ENCODE measurements at places on chromosomes 1 and 21.

DNA sequence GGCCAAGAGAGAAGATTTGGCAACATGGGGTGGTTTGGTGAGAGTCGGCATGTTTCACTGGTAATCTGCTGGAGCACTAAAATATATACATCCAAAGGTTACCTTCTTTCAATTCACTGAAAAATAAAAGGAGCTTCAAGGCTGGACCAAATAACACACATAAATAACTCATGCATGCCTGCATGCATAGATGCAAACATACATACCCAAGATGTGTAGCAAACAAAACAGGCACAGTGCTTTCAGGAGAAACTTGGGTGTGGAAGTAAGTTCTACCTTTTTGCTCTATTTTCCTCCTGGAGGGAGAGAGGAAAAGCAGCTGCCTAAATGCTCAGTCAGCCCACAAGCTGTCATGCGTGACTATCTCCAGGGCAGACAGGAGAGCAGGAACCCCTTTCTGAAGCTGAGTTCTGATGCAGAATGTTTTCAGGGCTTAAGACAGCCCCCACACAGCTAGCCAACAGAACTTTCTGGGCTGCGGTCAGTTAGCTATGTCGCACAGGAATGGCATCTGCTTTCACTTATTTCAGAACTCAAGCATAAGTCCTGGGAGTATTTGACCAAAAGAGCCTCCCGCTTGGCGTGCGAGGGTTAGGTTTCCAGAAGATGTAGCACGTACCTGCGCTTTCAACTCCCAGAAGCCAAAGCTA, 166.2 kb downstream of the TOMM20 start:
- no peak for DNase-seq

GRCh38 chr1:68010543-68010942, 39.9 kb downstream of the DIRAS3 start:
- no peak for DNase-seq

- no peak for DNase-seq
These were observed 119.4 kb downstream of the SLC45A1 start for GRCh38 chr1:8437347-8437746.

DNA sequence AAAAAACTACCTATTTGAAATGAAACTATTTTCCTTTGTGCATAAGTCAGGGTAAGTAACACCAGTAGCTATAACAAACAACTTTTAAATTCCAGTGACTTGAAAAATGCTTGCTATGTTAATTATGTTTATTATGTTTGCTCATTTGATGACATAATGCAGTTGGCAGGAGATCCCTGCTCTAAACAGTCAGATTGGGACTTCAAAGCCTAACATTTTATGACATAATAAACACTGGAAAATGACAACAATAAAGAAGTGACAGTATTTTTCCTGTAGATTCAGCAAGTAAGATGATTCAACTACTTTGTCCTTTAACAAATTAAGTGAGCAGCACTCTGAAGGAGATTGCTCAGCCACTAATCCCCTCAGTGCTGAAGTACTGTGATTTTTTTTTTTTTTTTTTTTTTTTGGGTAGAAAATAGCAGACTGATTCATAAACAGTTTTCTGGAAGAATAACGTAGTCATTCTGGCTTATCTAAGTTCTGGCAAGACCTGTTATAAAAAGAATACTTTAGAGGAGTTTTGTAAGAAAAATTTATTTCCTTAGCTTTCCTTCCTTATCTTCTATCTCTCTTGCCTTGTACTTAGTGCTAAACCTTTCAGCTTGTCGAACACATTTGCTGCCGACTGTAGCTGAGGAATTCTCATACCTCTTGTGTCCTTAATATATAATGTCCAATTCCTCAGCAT, 207.2 kb downstream of the PTGER3 start:
- no peak for DNase-seq

DNA sequence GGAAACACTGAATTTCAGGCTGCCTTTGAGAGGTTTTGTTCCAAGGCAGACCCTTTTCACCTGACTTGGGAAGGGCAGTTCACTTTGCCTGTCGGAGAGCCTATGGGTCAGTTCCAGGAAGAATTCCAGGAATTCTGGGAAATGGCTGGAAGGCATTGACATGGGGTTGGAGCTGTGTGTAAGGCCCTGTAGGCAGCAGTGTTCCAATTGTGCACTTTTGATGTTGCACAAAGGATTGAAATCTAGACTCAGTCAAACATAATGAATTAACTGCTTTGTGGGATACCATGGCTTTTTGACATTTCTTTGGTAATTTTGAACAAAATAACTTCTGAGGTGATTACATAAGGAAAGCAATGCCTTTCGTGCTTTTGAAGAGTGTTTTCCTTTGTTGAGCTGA, 184.6 kb downstream of the SDCCAG8 start:
- no peak for DNase-seq

GRCh38 chr1:223462047-223462630, 68.9 kb downstream of the CCDC185 start:
- DNase-seq = no peak

DNA sequence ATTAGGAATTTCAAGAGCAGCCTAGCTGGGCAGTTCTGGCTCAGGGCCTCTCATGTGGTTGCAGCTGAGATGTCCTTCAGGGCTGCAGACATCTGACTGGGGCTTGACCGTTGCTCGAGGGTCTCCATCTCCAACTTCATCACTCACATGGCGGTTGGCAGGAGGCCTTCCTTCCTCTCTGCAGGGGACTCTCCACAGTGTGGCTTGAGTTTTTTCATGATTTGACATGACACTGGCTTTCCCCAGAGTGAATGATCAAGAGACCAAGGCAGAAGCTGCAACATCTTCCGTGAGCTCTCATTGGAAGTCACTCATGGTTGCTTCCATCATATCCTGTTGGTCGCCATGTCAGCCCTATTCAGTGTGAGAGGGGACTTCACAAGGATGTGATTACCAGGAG, 74.6 kb downstream of the RUNX3 start:
- no peak for DNase-seq

- DNase-seq = no peak
These were observed 1.2 kb upstream of the XPR1 start for GRCh38 chr1:180630408-180631193.

GRCh38 chr1:244675167-244675566, 22.2 kb downstream of the DESI2 start:
- no peak for DNase-seq

GRCh38 chr21:44958471-44959191, 18.8 kb downstream of the SLX9 start:
- no peak for DNase-seq

GRCh38 chr1:226628612-226629155, 80.1 kb downstream of the STUM start:
- DNase-seq = no peak

DNA sequence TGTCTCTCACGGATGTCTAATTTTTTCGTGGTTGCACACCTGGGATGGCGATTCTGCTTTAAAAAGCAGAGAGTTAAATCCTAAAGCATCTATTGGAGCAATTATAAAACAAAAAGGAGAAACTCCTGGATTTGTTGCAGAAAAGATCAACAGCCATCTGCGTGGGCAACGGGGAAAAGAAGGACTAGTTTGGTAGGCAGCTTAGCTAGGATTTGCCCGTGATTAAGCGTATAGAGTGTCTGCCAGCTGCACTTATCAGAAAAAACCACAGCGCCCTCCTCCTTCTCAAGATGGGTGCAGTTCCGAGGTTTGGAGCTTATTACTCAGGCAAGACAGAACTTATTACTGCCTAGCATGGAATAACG, 526 bp upstream of the SLC25A24 start:
- peak; percentile 68 for DNase-seq

GRCh38 chr1:197222025-197222685, 45.9 kb upstream of the CRB1 start:
- DNase-seq = no peak

DNA sequence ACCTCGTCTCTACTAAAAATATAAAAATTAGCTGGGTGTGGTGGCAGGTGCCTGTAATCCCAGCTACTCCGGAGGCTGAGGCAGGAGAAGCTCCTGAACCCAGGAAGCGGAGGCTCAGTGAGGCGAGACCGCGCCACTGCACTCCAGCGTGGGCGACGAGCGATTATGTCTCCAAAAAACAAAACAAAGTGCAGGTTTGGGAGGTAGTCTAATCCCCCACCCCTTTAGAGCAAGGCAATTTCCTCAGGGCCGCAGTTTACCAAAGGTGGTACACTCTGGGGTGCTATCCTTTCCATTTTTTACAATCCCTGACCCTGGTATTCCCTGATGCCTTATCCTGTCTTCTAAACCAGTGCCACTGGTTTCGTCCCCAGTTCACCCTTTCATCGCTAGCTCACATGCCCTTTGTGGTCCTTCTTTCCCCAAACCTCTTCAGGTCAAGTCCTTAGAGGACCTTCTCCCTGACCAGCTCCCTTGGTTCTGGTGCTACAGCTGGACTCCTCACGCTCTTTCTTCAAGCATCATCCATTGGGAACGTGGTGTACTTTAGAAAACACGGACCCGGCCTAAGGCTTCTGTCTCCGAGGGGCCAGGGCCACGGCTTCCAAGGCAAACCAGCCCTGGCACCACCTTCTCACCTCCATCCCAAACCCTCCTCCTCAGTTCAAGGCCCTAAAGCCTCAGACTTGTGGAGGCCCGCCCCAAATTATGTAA, 873 bp downstream of the IFT25 start:
- DNase-seq = no peak

DNA sequence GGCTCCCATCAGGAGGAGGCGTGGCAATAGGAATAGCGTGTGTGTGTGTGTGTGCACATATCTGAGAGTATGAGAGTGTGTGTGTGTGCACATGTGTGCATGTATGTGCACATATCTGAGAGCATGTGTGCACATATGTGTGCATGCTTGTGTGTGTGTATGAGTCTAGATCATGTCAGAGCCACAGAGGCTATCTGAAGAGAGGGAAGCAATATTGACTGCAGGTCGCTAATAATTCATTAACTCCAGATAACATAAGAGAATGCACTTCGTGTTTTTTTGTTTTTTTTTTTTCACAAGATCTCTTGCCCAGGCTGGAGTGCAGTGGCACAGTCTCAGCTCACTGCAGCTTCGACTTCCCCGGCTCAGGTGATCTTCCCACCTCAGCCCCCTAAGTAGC, 4.7 kb upstream of the SLC45A1 start:
- no peak for DNase-seq
